Motor neuron (in vitro differentiated cells): ENCODE measurements at places on chromosomes 4 and X. TPM values are rescaled to one million over a fixed set of nuclear protein-coding genes. Genes with fewer than 3 reads are reported as not detected.

The RAI2 gene
- 3.6 and 3.8 TPM in 2 replicates for total RNA-seq

The TEC gene
- total RNA-seq, result 2.3 and 2.5 TPM in 2 replicates

The DDX60 gene
- total RNA-seq, result 1.1 and 1.2 TPM in 2 replicates

The HTR2C gene
- total RNA-seq, result 0.62 and 0.83 TPM in 2 replicates

The GAGE12G gene
- not detected in 2 replicates for total RNA-seq

The USP46 gene
- total RNA-seq, result 11.7 and 11.8 TPM in 2 replicates

The SSX4B gene
- total RNA-seq, result 0.25 TPM in 1 of 2 replicates, not detected in the other

The EMCN gene
- 0.14 TPM in 1 of 2 replicates, not detected in the other for total RNA-seq

DNA sequence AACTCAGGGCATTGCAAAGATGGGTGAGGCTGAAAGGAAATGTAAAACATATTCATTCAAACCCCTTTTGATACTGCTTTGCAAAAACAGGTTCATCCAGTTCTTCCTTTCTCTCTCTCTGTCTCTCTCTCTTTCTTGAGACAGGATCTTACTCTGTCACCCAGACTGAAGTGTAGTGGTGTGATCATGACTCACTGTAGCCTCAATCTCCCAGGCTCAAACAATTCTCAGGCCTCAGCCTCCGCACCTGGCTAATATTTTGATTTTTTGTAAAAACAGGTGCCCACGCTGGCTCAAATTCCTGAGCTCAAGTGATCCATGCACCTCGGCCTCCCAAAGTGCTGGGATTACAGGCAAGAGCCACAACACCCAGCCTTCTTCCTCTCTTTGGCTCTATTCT, 15.6 kb upstream of the DCHS2 start:
- no peak for ATAC-seq

- no peak for ATAC-seq
Measured at GRCh38 chrX:148902581-148902980, 402.2 kb downstream of the AFF2 start.

GRCh38 chrX:153438532-153438931, 7.3 kb downstream of the TREX2 start:
- ATAC-seq, result no peak

DNA sequence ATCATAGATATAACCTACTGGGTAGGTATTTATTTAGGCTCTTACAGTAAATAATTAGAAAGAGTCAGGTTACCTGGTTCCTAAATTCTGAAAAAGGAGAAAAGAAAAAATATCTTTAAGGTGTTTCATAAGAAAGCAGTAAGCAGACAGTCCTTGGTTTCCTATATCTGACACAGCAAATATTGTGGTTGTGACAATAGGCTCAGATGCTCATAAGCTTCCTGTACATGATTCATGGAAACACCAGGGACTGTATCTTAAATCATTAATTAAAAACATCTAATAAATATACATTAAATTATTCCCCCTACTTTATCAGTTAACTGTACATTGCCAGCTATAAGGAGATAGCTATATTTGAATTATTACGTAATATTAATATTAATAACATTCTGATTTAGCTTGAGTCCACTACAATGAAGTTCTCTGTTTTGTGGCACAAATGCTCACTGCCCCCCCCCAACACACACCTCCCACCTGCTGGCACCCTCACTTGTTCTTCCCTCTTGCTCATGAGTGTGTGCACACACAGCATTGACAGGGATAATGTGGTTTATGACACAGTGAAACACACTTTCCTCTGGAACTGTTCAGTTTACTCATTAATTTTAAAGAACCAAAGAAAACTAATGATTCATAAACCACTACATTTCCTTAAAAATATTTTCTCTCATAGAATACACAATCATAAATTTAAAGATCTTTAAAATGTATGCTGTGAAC, 187.4 kb downstream of the NR3C2 start:
- ATAC-seq, result no peak

DNA sequence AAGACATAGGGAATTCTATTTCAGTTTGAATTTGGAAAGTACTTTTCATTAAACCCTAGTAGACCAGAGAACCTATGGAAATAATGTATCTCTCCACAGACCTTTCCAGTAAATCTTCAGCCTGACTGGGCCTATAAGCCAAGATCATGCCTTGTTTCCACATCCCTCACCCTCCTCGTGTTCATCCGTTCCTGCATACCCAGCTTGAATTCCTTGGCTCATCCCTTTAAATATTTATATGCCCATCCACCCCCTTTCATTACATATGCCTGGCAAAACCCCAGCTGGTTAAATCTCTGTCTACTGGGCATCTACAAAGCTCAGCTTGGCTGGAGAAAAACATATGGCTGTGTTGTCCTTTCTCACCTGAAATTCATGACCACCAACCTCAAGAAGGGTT, 32.4 kb downstream of the SLC2A9 start:
- no peak for ATAC-seq

GRCh38 chr4:107719207-107719921, 670 bp downstream of the PAPSS1 start:
- peak; percentile 8 for ATAC-seq

GRCh38 chr4:185890196-185890595, 78.2 kb upstream of the SORBS2 start:
- no peak for ATAC-seq

GRCh38 chr4:102761906-102762305, 1.1 kb upstream of the MANBA start:
- no peak for ATAC-seq

DNA sequence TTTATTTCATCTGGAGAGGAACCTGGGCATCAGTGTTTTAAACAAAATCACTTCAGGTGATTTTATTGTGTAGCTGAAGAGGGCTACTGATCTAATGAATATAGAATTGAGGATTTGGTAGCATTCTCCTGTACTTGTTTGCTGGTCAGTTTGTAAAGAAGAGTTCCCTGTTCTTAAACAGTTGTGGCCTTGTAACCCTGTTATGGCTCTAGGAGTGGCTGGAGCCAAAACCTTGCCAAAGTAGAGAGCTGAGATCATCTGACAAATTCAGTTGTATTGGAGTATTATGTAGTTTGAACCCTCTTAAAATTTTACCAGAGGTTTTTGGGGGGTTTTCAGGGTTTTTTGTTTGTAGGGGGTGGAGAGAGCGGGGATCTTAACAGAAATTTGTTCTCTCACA, 36.5 kb downstream of the USP9X start:
- ATAC-seq, result no peak

DNA sequence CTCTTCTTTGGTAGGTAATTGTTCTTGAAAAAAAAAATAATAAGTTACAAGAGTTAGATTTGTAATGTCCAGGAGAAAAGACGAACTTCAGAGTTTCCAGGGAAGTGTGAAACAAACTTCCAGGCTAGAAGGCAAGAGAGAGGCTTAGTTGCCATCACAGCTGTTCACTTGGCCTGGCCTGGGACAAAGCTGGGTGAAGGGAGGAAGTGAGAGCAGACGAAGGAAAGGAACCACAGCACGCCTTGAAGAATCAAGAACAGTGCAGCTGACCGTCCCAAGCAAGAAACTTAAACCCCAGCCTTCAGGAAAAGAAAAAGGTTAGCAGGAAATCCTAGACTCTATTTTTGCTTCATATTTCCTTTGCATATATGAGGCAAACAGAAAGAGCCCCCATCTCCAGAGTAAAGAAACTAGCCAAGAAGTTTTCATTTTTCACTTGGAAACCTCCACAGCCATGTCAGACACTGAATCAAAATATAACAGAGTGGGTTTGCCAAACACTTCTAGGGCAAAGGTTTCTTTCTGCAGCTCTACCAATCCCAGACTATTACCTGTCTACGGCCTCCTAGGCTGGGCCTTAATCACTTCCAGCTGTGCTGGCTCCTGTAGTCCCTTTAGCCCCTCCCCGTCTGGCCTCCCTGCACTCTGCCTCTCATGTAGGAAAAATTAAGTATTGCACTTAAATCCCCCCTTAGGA, 209.6 kb downstream of the SPATA18 start:
- no peak for ATAC-seq

- no peak for ATAC-seq
Measured at GRCh38 chrX:88603237-88603636, 143.8 kb upstream of the CPXCR1 start.

GRCh38 chr4:15318621-15319348, 109.0 kb upstream of the C1QTNF7 start:
- ATAC-seq, result no peak

- ATAC-seq, result peak; percentile 45
Measured at GRCh38 chr4:8081621-8082516, 76.7 kb downstream of the ABLIM2 start.

- ATAC-seq, result no peak
Measured at GRCh38 chr4:107743532-107743931, 23.5 kb upstream of the PAPSS1 start.

DNA sequence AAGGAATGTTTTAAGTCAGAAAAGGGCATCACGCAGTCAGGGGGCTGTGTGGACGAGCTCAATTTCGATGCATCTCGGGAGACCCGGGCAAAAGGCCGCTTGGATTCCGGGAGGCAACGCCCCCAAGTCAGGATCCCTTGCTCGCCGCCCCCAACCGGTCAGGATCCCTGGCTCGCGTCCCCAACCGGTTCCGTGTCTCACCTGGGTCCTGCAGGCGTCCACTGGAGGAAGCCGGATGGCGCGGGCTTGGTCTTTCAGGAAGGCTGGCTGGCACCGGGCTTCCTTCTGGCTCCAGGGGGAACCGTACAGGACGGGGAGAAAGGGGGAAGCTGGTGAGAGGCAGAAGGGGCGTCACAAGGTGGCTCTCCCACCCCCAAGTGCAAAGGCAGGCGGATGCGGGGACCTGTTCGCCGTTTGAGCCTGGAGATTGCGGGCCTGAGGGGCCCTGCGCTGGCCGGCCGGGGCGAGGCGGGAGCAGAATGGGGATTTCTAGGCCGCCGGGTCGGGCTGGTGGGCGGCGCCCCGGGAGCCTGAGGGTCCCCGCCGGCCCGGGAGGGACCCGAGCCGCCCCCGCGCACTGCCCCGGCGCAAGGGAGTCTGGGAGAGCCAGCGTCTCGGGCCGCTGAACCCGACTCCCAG, 84.7 kb downstream of the HPRT1 start:
- ATAC-seq, result peak; percentile 59

- ATAC-seq, result peak; percentile 79
Measured at GRCh38 chr4:47490550-47490949, 5.5 kb downstream of the ATP10D start.
